HT-29 (cell line): ENCODE measurements at places on chromosomes 16 and 17. TPM values are rescaled to one million over a fixed set of nuclear protein-coding genes. Genes with fewer than 3 reads are reported as not detected.

The ZDHHC1 gene
- 21.5 and 24.4 TPM in 2 replicates for total RNA-seq

The SPATA32 gene
- not detected in 2 replicates for total RNA-seq

The INCA1 gene
- 0.13 and 0.81 TPM in 2 replicates for total RNA-seq

The HSF4 gene
- total RNA-seq, result 42.1 and 44.2 TPM in 2 replicates

The SLC16A13 gene
- total RNA-seq, result 0.16 and 0.28 TPM in 2 replicates

The VASN gene
- total RNA-seq, result 1.8 and 2.2 TPM in 2 replicates

The TSPAN10 gene
- 0.10 and 0.29 TPM in 2 replicates for total RNA-seq

The C17orf67 gene
- total RNA-seq, result 0.81 and 1.7 TPM in 2 replicates

The NAE1 gene
- 28.7 and 38.5 TPM in 2 replicates for total RNA-seq

The CCL8 gene
- total RNA-seq, result not detected in 2 replicates

The HOXB5 gene
- total RNA-seq, result 7.5 and 8.2 TPM in 2 replicates

The ADGRG1 gene
- total RNA-seq, result 138 TPM in 2 replicates

The PRSS22 gene
- total RNA-seq, result 97.1 and 114 TPM in 2 replicates

The KRTAP9-4 gene
- total RNA-seq, result not detected in 2 replicates

The CARD14 gene
- 1.7 and 9.4 TPM in 2 replicates for total RNA-seq

The EME1 gene
- 7.5 and 11.8 TPM in 2 replicates for total RNA-seq

The HNF1B gene
- total RNA-seq, result 66.0 and 91.4 TPM in 2 replicates

The HOXB2 gene
- total RNA-seq, result 2.3 and 7.0 TPM in 2 replicates

The SMTNL2 gene
- not detected in 2 replicates for total RNA-seq

The PRAC2 gene
- total RNA-seq, result 0.76 TPM in 1 of 2 replicates, not detected in the other

The HOXB3 gene
- total RNA-seq, result 99.5 and 126 TPM in 2 replicates

The BCAR1 gene
- total RNA-seq, result 230 and 270 TPM in 2 replicates

The AANAT gene
- total RNA-seq, result not detected in 2 replicates

The SOST gene
- not detected in 2 replicates for total RNA-seq

The METTL16 gene
- 9.4 and 10.2 TPM in 2 replicates for total RNA-seq

The FOXC2 gene
- total RNA-seq, result not detected in 2 replicates

The DNAH9 gene
- total RNA-seq, result 0.03 TPM in 1 of 2 replicates, not detected in the other

The SLC12A3 gene
- not detected in 2 replicates for total RNA-seq

The PDILT gene
- not detected in 2 replicates for total RNA-seq

The KRT15 gene
- total RNA-seq, result 14.1 and 15.9 TPM in 2 replicates

The ROGDI gene
- total RNA-seq, result 66.0 and 85.8 TPM in 2 replicates

The CCL18 gene
- not detected in 2 replicates for total RNA-seq

The PPY gene
- total RNA-seq, result not detected in 2 replicates

The HOXB7 gene
- 37.3 and 39.7 TPM in 2 replicates for total RNA-seq

The APOBR gene
- total RNA-seq, result 0.05 TPM in 1 of 2 replicates, not detected in the other

The STAT3 gene
- 30.9 and 38.0 TPM in 2 replicates for total RNA-seq

The HAP1 gene
- total RNA-seq, result not detected in 2 replicates

The KRTAP3-1 gene
- total RNA-seq, result not detected in 2 replicates

The SNX11 gene
- total RNA-seq, result 15.7 and 16.4 TPM in 2 replicates
